HT-29 (cell line): ENCODE measurements at places on chromosomes 16 and 17. TPM values are rescaled to one million over a fixed set of nuclear protein-coding genes. Genes with fewer than 3 reads are reported as not detected.

GRCh38 chr17:8125154-8125946, 1.4 kb upstream of the HES7 start:
- DNase-seq = peak; percentile 77

GRCh38 chr17:12667299-12667958, 1.7 kb downstream of the MYOCD start:
- peak; percentile 52 for DNase-seq

- no peak for DNase-seq
Measured at GRCh38 chr17:12357600-12357999, 308.1 kb upstream of the MYOCD start.

- no peak for DNase-seq
Measured at GRCh38 chr17:68955181-68955841, at the start of gene ABCA8. ABCA8 (minus strand) TSS chr17:68955392; CDS start chr17:68942034, 13,358 bp downstream.

DNA sequence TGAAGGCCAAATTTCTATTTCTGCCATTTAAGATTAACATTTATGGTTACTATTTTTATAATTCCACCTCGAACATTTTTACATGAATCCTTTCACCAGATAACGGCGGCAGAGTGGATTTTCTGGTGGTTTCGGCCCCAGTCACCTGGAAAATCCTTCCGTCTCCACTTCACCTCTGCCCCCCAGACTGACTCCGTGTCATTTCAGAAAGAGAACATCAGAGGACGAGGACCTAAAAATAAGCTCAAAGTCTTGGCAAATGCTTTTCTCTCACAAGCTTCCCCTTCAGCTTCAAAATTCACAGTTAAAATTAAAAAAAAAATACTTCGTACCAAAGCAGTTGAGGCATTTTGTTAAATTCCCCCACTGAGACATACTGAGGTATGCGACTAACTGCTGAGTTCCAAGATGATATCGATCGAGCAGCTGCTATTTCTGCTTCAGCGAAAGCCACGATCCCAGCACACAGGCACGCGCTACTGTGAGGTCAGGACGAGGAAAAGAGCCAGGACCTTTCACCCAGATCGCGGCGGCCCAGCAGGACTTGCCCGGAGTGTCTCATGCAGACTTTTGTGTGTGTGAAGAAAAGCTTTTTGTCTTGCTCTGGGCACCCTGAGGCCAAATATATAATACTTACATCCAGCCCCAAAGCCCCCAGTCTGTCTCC, 36.8 kb downstream of the ASPA start:
- DNase-seq = no peak

GRCh38 chr16:85600530-85601271, 12.4 kb upstream of the GSE1 start:
- no peak for DNase-seq

DNA sequence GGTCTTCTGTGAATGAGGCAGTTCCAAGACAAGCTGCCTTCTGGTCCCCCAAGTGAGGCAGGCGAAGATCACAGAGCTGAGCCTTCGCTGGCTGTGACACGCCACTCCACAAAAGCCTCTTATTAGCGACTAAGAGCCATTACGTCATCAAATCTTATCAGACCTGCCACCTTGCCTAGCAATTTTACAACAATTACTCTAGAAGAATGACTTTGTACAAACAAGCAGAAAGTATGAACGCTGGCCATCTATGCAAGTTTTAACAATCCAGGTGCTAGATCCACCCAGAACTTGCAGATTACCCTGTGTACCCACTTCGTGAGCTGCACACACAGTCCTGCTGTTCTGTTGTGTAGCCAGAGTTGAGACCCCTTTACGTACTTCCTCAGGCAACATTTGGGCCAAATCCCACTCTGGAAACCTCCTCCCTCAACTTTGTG, 3.8 kb upstream of the ICAM2 start:
- DNase-seq = no peak

- DNase-seq = peak; percentile 27
Measured at GRCh38 chr16:50265260-50265659, 1.1 kb upstream of the ADCY7 start.

DNA sequence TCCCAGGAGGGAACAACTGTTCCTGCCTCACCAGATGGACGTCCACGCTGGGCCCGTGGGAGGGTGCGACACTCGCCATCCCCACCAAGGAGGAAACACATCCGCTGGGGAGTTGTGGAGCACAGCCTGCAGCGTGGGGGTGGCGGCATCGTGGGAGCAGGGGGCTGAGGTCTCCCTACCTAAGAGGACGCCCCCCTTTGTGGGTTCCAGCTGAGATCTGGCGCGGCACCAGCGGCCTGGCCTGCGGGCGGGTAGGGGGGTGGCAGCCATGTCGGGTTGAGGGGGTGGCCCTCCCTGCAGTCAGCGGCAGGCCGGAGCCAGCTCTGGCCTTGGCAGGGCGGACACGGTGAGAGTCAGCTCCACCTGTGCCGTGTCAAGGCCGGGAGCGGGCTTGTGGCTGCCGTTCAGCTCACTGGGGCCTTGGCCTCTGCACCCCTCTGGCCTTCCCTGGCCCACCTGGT, 116.7 kb upstream of the CIBAR2 start:
- no peak for DNase-seq

DNA sequence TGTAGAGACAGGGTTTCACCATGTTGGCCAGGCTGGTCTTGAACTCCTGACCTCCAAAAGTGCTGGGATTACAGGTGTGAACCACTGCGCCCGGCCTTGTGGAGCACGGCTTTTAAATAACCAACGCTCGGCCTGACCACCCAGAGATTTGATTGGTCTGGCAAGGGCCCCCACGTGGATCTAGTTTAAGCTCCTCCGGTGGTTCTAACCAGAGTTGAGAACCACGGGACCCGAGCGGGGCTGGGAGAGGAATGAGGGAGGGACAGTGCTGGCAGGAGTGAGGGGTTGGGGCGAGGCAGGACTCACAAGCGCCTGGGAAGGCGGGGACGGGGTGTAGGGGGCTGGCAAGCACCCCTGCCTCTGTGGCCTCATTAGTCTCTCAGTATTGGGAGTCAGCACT, 3.0 kb downstream of the NLRC3 start:
- DNase-seq = no peak

- no peak for DNase-seq
Measured at GRCh38 chr16:4640572-4641305, 16.1 kb downstream of the MGRN1 start.

GRCh38 chr16:2987833-2988232, 7.6 kb upstream of the PKMYT1 start:
- no peak for DNase-seq

DNA sequence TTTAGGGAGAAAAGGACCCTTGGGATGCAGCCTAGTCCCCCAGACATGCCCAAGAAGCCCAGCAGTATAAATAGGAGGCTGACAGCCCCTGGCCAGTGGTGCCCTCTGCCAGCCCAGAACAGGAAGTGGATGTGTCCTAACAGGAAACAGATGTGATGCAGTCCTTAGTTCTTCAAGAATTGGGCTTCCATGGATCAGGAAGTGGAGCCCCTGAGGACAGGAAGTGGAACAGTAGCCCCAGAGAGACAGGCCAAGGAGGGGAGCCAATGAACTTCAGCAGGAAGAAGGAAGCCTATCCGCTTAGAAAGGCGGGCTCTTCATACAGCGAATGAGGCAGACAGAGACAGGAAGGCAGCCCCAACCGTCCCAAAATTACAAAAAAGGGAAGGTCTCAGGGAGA, 7.2 kb downstream of the CTF1 start:
- DNase-seq = no peak

DNA sequence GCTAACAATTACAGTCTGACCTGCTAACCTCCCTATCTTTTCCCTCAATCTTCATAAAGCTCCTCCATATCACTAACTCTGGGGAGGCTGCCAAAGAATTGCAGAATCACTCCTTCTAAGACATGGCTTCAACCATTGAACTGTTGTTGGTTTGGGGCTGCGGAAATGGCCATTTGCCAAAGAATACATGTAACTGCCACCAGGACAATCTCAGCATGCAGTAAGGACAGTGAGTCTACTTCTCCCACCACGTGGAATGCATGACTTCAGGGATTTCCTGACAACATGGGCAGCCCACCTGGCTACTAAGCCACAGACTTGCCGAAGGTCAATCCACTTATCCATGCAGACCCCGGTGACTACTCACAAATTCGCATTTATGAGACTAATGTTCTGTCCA, 104.3 kb upstream of the NUDT7 start:
- no peak for DNase-seq

DNA sequence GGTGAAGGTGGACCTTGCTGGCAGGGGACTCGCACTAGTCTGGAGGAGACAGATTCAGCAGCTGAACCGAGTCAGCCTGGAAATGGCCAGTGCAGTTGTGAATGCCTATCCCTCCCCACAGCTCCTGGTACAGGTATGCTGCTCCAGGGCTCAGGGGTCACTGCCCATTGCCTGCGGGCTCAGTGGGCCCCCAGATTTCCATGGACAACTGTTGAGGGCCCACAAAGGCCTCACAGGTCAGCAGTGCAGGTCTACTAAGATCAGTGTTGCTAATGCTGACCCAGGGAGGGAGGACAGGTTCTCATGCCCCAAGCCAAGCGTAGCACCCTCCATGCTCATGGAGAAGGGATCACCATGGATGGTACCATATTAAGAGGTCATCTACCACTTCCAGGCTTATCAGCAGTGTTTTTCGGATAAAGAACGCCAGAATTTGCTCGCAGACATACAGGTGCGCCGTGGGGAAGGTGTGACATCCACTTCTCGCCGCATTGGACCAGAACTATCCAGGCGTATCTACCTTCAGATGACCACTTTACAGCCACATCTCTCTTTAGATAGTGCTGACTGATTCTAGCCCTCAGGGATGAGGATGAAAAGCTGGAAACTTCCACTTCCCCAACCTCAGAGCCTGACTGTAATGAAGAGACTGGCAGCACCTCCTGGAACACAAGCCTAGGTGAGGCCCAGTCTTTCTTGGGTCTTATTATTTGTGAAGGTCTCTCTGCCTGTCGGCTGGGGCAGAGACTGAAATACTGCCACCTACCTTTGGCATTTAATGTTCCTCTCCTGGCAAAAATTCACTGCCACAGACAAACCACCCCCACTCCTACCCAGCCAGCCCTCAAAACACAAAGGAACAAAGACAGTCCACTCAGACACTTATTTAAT, 7.6 kb downstream of the EME1 start:
- DNase-seq = no peak

DNA sequence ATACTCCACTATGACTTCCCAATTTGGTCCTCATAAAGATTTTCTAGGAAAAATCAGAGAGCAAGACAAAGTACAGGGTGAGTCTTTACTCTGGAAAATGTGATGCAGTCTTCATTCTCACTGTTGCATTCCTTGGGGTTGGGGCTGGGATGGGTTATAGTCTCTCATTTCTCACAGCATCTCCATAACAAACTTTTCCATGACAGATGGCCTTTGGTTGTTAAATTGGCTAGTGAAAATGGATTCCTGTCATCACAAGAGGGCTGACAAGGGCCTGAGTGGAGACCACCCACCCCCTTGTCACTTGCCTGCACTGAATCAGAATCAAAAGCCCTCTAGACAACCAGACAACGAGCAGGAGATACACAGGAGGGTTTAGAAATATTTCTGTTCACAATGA, 174.6 kb downstream of the AATF start:
- DNase-seq = no peak

GRCh38 chr17:27612160-27612770, 18.7 kb upstream of the LGALS9 start:
- no peak for DNase-seq

Gene C16orf92
- not detected in 2 replicates for total RNA-seq

Gene AGRP
- not detected in 2 replicates for total RNA-seq

Gene SOCS7
- 28.8 and 36.2 TPM in 2 replicates for total RNA-seq

Gene SLC26A11
- total RNA-seq = 0.94 and 2.8 TPM in 2 replicates

Gene PLA2G10
- total RNA-seq = 0.33 TPM in 1 of 2 replicates, not detected in the other

Gene NPB
- 2.4 and 3.2 TPM in 2 replicates for total RNA-seq
